NCI-H1436 (cell line): ENCODE measurements at places on chromosomes 6 and 20.
A peak's percentile ranks its signal among the peaks of the same experiment; 100 is the strongest.

DNA sequence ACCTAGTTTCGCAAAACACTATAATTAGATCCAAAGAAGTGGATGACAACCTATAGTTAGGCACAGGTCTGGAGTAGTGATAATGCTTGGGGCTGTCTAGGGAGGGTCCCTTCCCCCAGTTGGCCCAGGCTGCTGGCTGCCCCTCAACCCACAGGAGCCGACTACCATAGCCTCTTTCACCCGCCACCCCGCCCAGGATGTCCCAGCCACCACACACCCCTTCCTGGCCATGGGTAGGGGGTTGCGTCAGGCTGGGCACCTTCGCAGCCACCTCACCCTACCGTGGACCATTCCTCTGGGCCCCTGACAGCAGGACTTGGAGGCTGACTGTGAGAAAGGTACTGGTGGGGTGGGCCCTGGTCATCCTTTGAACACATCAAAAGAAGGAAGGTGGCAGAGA is 8.5 kb downstream of the TFEB start:
- no peak for DNase-seq

DNA sequence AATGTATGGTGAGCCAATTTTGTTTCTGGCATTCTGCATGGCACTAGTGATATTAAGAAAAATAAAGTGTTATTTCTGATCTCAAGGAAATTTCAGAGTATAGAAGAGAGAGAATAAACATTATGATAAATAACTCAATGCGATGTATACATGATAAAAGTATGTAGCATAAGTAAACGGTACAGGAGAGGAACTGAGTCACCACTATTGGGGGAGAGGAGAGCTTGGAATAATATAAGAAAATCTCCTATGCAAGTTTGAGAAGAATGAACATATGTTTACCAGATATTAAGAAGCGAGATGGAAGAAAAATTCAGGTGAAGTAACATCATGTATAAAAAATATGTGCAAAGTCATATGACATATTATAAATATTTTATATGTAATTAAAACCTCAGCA is 1230.3 kb upstream of the CITED2 start:
- no peak for DNase-seq

DNA sequence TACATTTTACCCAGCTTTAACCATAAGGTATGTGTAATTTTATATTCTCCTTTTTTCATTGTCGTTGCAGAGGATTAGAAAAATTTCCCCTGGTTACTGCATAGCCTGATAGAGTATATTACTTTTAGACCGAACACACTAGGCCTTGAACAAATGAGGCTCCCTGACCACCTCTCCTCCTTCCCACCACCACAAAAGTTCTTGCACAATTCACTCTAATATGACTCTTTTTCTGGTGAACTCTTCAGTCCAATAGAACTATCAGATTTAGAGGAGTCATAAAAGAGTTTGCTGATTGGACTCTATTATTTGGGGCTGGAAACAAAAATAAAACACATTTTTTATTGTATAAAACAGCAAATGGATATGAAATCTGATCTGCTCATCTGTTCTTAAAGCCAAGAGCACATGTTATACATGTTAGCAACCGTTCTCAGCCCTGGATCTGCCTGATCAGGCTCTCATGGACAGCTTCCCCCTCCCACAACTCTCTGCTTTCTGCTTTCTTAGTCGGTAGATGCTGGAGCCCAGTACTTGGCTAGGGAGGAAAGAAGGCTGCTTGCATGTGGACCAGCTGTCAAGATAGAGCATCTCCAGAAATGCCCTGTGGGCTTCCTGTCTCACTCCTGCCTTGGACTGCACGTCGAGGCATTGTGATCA is 83.5 kb downstream of the CD164 start:
- no peak for DNase-seq

- no peak for DNase-seq
Measured at GRCh38 chr6:117233145-117233544, 32.2 kb upstream of the VGLL2 start.

GRCh38 chr20:41734506-41734945 is 116.3 kb upstream of the CHD6 start:
- peak; percentile 8 for DNase-seq

GRCh38 chr20:59386809-59387208 is 86.4 kb downstream of the EDN3 start:
- DNase-seq, result no peak

GRCh38 chr6:151393410-151393809 is 2.1 kb upstream of the ZBTB2 start:
- no peak for DNase-seq

GRCh38 chr6:118722829-118723813 is 71.7 kb upstream of the CEP85L start:
- no peak for DNase-seq

- no peak for DNase-seq
Measured at GRCh38 chr20:63186528-63187316, 29.2 kb downstream of the YTHDF1 start.

- no peak for DNase-seq
Measured at GRCh38 chr20:35276408-35276807, 1.5 kb downstream of the MMP24OS start.

- no peak for DNase-seq
Measured at GRCh38 chr6:26604797-26605196, 8.0 kb downstream of the ABT1 start.

- no peak for DNase-seq
Measured at GRCh38 chr6:32087574-32088486, 21.3 kb downstream of the TNXB start.

- DNase-seq, result no peak
Measured at GRCh38 chr6:6851059-6851948, 256.5 kb upstream of the RREB1 start.

- DNase-seq, result no peak
Measured at GRCh38 chr6:85672623-85673022, 29.9 kb upstream of the SYNCRIP start.

DNA sequence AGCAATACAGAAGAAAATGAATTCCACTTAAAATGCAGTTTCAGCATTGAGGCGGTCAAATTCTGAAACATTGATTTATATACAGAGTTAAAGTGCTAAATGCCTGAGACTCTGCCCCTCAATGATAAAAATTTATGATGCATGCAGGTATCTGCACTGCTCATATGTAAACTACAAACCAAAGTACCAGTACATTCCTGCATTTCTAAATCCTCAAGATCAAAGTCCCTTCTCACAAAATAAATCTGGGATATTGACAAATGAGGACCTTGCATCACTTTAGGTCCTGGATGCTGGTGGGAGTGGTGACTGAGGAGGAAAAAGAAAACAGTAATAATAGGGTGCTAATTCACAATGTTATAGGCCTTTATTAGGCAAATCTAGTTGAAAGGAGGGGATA is 101.9 kb downstream of the FIG4 start:
- DNase-seq, result no peak

DNA sequence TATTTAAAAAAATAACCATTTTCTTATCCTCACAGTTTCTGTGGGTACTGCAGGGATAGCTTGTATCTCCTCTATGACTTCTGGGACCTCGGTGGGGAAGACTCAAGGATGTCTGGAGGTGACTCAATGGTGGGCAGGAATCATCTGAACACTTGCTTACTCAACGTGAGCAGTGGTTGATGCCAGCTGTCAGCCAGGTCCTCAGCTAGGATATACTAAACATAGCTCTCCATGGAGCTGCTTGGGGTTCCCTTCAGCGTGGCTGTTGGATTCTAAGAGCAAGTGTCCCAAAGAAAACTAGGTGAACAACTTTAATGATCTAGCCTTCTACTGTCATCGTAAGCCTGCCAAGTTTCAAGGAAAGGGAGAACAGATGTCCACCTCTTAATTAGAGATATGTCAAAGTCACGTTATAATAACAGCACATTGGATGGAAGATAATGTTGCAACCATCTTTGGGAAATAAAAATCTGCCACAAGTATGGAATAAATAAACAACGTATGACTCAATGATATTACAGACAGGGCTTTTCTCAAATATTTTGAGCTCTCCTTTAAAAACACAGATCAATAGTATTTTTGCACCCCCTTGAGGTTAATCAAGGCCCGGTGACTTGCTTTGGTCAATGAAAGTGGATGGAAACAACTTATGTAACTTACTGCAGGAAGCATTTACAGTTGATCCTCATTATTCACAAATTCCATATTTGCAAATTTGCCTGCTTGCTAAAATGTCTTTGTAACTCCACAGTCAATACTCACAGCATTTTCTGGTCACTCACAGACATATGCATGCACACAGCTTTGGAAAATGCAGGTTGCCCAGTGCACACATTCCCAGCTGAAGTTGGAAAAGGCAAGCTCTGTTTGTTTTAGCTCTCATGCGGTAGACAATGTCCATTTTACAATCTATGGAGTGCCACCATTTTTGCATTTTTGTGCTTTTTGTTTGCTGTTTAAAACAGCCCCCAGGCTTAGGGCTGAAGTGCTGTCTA is 6.6 kb upstream of the HEBP2 start:
- DNase-seq, result no peak

- DNase-seq, result no peak
Measured at GRCh38 chr6:36019167-36019566, 5.3 kb downstream of the SLC26A8 start.

- no peak for DNase-seq
Measured at GRCh38 chr6:79564636-79565035, 27.4 kb upstream of the LCA5 start.

GRCh38 chr6:150691463-150691862 is 91.8 kb downstream of the PLEKHG1 start:
- no peak for DNase-seq

- no peak for DNase-seq
Measured at GRCh38 chr6:89941031-89941762, 46.9 kb downstream of the GJA10 start.

DNA sequence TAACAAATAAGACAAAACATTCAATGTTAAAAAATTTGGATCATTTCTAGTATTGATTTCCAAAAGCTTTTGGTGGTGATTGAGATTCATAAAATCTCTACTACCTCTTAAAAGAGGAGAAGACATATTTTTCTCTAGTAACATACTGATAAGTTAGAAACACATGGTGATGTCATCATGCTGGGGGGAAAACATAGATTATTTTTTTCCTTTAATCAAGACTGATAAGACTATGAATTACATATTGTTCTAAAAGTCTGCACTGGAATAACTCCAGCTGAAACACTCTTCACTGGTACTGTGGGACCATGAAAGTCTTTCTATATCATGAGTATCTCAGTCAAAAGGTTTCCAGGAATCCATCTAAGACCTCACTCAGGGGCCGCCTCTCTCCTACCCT is 515.8 kb downstream of the PRKN start:
- no peak for DNase-seq

DNA sequence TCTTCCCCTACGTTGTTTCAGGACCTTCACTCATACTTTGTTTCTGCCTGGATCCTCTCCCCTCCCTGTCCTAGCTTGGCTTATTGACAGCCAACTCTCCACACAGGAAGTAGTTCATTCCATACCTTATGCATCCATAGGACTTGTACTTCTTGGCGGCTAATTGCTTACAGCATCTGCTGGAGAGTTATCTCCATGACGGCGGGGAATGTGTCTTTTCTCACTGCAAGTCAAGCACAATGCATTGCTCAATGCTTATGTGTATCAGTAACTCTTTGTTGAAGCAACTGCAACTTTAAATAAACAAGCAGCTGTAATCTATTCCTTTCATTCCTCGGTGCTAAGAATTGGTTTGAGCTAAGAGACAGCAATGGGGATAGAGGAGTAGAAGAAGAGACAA is 551.3 kb upstream of the EPHA7 start:
- no peak for DNase-seq
